ENCODE measurements at places on chromosomes 1 and 21.
A peak's percentile ranks its signal among the peaks of the same experiment; 100 is the strongest.

- DNase-seq, result no peak
Observed at GRCh38 chr1:61910035-61910434, 167.8 kb downstream of the PATJ start.

DNA sequence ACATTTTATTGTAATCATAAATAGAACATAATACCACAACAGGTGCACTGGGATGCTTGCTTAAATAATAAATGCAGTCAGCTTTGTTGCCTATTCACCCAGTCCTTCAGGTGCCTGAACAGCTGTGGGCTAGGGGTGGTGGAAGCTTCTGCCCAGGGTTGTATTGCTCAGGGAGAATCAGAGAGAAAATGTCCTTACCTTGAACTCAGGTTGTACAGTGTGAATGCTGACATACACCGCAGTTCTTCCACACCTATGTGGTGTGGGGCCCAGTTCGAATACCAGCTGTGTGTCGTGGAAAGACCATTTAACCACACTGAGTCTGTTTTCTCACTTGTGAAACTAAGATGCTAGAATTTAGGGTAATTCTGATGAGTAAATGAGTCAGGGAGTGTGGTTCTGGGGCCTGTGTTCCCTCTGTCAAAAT lies 115.7 kb upstream of the ATP1A1 start:
- no peak for DNase-seq

- DNase-seq, result no peak
Observed at GRCh38 chr1:48536477-48536876, 64.5 kb upstream of the SPATA6 start.

GRCh38 chr1:181779343-181779742 lies 282.2 kb downstream of the ZNF648 start:
- no peak for DNase-seq

DNA sequence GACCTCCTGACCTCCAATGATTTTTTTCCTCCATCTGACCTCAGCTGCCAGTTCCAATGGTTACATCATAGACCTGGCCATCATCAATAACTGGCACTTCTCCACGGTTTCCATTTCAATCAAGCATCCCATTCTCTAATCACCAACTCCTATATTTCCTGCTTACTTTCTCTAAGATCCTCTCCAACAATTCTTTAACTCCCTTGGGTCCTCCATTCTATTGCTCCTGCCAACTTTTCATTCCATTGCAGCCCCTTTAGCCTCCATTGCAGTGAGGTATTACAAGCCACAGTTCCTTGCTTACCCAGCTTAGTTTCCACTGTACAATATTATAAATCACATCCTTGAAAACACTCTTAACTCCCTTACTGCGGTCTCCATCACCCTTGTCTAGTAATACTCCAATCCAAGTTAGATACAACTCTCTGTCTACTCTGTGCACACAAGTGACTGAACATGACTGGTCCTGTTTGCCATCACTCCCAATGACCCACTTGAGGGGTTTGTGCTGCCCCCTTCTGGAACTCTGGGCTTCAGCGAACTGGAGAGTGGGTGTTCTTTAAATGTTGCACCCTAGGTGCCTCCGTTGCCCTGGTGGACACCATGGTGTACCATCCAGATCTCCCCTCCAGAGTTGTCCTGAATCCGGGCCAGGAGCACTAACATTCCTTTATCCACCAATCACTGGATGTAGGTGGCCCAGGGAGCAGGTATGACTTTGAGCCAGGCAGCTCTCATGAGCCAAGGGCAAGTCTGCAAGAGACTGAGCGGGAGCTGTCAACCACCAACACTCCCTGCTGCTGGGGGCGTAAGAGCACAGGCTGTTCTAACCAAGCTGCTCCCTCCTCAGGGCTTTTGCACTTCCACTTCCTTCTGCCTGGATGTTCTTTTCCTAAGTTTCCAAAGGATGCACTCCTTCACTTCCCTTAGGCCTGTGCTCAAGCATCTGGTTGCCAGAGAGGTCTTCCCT lies 3.7 kb upstream of the FNDC7 start:
- peak; percentile 79 for DNase-seq

DNA sequence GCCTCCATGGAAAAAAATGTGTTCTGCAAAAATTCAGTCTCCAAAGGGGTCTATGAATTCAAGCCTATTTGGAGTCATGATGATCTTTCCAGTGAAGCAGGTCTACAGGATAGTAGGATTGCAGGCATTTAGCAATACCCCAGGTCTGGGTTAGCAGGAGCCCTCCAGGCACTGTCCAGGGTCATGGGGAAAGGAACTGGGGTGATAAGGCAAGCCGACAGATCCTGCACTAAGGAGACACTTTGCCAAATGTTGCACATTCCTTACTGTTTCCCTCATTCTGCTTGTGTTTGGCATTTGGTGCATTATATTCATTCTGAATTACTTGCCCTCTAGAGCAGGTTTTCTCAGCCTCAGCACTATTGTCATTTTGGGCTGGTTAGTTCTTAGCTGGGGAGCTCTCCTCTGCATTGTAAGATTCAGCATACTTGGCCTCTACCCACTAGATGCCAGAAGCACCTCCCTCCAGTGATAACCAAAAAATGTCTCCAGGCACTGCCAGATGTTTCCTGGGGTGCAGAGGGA lies 333.3 kb upstream of the PLXNA2 start:
- DNase-seq, result no peak

DNA sequence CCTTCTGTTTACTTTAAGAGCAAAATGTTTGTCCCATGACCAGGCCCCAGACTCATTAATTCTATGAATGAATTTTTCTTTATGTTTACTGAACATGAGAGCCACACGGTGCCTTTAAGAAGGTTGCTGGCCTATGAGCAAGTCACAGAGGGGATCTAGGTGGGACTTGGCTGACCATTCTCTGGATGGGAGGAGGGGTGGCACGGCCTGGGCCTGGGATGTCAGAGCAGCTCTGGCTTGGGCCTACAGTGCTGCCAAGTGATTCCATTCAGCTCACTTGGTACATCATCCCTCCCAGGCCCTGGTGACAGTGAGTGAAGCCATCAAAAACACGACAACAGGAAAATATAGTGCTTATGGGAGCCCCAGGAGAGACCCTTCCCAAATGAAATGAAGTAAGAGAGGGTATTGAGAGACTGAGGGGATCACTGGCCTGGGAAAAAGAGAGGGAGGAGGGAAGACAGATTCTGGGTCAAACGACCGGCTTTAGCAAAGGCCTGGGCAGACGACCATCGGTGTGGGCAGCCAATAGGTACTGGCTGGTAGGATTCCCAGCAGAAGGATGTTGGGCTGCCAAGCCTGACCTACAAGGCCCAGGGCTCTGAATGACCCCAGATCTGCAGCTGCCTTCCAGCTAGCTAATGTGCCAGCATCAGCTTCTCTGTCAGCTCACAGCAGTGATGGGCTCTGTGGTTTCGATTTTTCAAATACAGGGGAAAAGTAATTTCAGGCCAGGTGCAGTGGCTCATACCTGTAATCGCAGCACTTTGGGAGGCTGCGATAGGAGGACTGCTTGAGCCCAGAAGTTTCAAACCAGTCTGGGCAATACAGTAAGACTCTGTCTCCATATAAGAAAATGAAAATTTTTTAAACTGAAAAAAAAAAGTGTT lies 3.3 kb downstream of the TMEM53 start:
- no peak for DNase-seq

DNA sequence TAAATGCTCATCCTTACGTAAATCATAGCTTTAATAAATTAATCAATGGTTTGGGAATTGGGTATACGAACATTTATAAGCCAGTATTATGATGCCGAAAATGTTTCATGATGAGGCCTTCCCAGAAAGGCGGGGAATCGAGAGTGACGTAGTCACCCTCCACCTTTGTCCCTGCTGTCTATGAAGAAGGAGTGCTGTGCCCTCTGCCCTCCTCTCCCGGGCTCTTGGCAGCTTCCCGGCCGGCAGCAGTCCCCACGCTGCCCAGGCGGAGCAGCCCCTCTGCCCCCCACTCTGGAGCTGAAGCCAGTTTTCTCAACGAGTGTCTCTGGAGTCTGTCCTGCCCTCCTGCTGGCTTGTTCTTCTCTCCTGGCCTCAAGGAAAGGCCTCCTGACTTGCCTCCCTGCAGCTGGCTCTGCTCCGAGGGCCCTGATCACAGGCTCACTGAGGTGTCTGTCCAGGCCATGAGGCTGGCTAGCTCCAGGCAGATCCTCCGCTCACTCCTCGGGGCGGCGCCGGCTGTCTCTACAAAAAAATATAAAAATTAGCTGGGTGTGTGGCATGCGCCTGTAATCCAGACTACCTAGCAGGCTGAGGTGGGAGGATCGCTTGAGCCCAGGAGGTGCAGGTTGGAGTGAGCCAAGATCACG lies 150.7 kb upstream of the COL6A1 start:
- no peak for DNase-seq

DNA sequence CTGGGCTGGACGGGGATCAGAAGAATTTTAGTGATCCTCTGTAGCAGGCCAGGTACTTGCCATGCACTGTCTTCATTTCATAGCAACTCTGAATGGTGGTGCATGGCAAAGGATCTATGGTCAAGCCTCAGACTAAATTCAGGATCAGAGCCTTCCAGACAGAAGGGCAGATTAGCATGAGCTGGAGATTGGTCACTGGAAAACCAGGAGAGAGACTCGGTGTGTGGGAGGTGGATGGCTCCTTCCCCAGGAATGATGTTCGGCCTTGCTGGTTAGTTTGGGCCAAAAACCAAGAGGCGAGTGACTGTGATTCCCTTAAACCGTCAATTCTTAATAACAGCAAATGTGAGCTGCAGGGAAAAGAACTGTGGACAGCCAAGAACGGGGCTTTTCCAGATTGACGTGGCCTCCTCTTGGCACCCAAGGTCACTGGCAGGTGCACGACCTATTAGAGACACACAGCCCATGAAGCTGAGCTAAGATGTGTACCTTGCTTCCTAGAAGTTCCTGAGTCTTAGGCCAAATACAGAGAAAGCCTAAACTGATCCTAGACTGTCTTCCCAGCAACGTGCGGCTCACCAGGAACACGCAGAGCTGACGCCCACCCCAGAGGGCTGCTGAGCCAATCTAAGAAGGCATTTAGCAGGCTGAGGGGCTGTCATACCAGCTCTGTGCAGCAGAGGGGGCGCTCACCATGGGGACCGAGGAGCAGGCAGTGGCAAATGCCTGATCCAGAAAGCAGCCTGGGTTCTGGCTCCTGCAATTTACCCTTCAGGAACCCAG lies 18.5 kb downstream of the ALDH4A1 start:
- peak; percentile 76 for DNase-seq

- peak; percentile 63 for DNase-seq
Observed at GRCh38 chr1:24996983-24997893, 67.2 kb upstream of the RUNX3 start.

DNA sequence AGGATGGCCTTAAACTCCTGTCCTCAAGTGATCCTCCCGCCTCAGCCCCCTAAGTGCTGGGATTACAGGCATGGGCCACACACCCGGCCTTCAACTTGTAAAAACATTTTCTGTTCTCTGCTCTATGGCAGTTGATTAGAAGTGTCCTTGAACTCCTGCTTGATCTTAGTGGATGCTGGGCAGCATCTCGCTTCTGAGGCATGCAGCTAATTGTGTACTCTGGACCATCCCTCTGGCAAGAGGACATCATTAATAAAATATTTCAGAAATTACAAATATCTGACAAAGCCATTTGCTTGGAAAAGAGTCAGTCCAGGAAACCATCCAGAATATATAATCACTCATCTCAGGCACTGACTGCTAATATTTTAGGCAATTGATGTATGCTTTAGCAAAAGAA lies 8.1 kb downstream of the NGF start:
- DNase-seq, result no peak

- no peak for DNase-seq
Observed at GRCh38 chr1:162678439-162678838, 46.2 kb downstream of the DDR2 start.

GRCh38 chr21:34910396-34910795 lies 138.7 kb downstream of the RUNX1 start:
- DNase-seq, result no peak

- DNase-seq, result no peak
Observed at GRCh38 chr1:118147522-118147921, 37.5 kb downstream of the SPAG17 start.

- DNase-seq, result no peak
Observed at GRCh38 chr1:232586679-232587078, 43.3 kb downstream of the SIPA1L2 start.

DNA sequence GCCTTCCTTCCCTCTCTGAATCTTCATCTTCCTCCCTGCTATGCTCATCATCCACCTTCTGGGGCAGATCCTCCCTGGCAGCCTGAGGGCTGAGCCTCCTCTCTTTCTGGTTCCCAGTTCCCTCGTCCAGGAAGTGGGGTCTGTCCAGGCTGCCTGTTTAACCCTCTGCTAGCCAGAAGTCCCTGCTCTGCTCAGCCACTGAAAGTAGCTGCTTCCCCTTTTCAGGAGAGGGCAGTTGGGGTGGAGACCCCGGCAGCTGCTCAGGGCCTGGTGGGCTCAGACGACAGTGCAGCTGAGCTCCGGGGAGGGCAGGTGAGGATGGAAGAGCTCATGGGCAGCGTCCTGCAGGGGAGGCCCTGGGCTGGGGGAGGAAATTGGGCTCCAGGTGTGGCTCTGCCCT lies 43.1 kb upstream of the ETV3 start:
- no peak for DNase-seq

DNA sequence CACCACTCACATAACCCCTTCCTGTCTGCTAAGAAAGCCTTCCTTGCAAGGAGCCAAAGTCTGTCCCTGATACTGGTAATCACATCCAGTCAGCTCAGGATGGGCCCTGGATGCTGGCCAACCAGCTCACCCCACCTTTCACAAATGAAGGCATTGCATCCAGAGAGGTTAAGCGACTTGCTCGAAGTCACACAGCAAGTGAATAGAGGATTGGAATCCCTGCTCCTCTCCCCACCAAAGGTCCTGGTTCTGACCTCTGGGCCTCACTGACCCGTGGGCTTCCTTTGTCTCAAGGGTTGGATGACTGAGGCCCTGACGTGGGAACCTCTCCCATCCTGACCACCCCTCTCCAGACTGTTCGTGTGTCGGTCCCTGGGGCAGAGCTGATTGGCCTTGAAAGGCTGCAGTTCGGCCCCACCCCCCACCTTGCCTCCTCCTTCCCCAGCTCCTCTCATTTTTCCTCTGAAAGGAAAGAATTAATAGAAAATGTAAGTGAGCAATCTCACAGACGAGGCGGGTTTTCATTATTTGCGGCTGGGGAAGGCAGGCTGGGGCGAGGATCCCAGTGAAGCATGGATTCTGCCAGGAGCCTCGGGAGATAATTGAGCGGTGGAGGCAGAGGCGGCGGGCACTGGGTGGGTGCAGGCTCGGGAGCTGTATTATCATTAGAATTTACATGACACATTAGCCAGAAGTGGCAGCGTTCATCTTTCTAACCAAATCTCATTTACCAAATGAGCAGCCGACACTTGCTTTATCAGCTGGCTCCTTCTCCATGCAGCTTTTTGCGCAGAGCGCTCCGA lies 101.5 kb upstream of the CSF3R start:
- no peak for DNase-seq
